ENCODE measurements at places on chromosomes 1 and 21.

GRCh38 chr1:41171266-41171874 lies 70.7 kb downstream of the SCMH1 start:
- DNase-seq: no peak

- DNase-seq: no peak
Measured at GRCh38 chr1:158638904-158639303, 33.8 kb downstream of the OR10Z1 start.

DNA sequence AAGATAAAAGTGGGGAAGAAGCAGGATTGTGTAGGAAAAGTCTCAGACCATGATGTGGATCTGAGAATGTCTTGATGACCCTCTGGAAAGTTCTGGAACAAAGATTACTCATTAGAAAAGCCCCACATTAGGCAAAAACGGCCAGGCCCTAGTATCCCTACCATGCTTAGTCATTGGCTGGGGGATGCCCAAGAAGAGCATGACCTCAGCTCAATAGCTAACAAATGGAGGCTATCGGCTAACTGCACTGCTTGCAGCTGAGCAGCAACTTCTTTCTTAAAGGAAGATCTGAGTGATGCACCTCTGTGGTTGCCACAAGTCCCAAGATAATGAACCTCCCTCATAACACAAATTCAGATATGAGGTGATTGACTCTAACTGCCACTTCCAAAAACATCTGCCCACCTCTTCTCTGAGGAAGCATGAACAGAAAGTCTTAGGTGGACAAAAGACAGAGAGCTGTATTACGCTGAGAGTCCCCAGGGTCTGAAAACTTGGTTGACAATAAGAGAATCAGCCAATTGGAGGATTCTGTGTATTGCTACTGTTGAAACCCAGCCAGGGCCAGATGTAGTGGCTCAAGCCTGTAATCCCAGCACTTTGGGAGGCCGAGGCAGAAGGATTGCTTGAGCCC lies 64.6 kb upstream of the AK4 start:
- no peak for DNase-seq

DNA sequence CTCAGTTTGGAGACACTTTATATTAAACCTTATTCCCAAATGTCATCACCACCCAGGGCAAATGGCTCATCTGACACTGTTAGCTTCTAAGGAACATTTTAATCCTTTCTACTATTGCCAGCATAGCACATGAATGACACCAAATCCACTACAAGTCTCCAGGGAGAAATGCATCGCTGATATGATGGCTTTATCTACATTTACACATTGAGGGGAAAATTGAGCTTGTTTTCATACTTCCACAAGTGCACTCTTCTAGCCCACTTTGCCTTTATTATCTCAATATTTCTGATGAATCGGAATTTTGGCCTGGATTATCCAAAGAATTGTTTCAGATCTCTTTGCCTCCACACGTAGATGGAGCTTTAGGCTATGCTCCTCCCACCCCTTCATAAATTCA lies 75.4 kb downstream of the RUNX1 start:
- DNase-seq: no peak

GRCh38 chr1:32266921-32267591 lies 16.0 kb downstream of the LCK start:
- DNase-seq: no peak
